Gastrocnemius medialis (tissue), 4 donors: ENCODE measurements at places on chromosomes 5 and 9. TPM values are rescaled to one million over a fixed set of nuclear protein-coding genes. Genes with fewer than 3 reads are reported as not detected.

CCNJL gene
- 0.15 TPM for total RNA-seq

F2RL2 gene
- total RNA-seq, result not detected

TUSC1 gene
- total RNA-seq, result 13.5 TPM

NDUFS4 gene
- 159 TPM for total RNA-seq

FOXD4 gene
- total RNA-seq, result 0.15 TPM

PCDHA1 gene
- total RNA-seq, result not detected

HTR4 gene
- 0.41 TPM for total RNA-seq

MYOZ3 gene
- total RNA-seq, result 12.6 TPM

TSSK1B gene
- not detected for total RNA-seq

FCN1 gene
- 0.66 TPM for total RNA-seq

PDE6A gene
- total RNA-seq, result not detected

BARHL1 gene
- not detected for total RNA-seq

OR2K2 gene
- total RNA-seq, result not detected

ACOT12 gene
- 0.53 TPM for total RNA-seq

RIC1 gene
- 34.0 TPM for total RNA-seq

SLC6A18 gene
- total RNA-seq, result not detected

OTP gene
- not detected for total RNA-seq

SHISAL2B gene
- not detected for total RNA-seq

SLC34A3 gene
- not detected for total RNA-seq
